Activated CD4-positive, alpha-beta T cell treated with anti-CD3 and anti-CD28 coated beads for 1 hour (primary cell): ENCODE measurements at places on chromosomes 5 and 9.

DNA sequence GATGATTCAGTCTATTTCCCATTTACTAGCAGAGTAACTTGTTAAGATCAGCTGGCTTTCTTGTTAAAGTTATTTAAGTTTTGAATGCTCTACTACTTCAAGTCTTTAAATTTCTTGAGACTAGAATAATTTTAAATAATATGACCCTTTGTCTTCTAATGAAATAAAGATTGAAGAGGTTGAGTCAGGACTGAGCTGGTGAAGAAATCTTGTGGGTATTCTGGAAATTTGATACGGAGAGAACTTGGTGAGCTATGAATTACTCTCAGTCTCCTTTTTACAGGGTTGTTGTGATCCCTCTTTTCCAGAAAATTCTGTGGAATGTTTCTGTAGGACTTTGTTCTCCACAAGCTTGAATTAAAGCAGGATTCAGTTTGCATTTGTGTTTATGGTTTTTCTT, 29.3 kb downstream of the RNF20 start:
- DNase-seq: no peak

DNA sequence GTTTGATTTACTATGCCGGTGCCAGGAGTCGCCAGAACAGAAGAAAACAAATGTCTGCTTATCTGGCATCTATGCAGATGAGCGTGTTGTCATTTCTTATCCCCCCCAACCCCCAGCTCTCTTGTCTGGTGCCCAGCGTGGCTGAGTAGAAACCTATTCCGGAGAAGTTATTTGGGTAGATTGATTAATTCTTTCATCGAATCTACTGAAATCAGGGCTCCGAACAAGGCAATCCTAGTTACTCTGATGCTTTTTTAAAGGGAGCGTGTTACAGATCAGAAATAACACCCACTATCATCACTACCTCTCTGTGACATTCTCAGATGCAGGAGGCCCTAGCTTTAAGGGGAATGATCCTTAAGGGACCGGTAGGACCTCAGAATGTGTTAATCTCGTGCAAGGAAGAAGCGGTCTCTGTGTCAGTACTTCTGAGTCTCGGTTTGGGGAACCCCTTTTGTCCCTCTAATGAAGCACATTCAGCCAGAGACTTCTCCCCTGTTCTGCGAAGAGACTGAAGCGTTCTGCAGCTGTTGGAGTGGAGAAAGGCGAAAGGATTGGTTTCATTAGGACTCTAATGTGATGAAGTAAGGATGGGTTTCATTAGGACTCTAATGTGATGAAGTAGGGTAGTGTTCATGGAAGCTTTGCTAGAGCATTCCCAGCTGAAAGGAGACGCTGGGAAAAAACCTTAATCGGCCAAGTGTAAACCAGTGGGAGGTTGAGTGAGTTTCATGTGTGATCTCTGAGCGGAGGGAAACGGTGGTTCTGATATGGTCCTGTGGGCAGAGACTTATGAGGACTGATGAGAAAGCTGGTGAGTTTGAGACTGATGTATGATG, 1.5 kb downstream of the PIP5K1B start:
- DNase-seq: no peak

DNA sequence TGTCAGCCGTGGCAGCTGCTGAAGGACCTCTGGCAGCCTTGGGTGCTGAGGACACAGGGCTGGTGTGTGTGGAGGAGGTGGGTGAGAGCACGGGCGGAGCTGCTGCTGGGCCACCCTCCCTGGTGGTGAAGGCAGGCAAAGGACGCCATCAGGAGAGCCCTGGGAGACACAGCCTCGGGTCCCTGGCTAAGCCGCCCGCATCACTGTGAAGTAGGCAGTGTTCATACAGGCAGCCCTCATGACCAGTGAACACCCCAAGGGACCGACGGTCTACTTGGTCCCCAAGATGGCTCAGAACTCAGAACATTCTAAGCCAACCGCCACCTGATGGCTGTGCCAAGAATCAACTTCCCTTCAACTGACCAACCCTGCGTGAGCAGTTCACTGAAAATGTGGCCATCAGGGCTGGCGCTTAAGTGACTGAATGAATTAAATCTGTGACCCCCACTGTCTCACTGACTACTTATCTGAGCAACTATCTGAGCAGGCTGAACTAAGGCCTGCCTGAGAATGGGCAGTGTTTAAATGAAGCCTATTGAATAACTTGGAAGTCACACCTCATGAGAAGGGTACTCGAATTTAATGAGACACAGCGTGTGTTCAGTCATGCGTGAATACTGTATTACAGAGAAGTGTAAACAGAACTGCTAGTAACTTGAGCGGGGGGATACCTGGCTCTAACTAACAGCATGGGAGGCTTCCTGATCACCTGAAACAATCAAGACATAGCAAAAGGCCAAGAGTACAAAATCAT, 54.7 kb upstream of the SIMC1 start:
- DNase-seq: no peak

DNA sequence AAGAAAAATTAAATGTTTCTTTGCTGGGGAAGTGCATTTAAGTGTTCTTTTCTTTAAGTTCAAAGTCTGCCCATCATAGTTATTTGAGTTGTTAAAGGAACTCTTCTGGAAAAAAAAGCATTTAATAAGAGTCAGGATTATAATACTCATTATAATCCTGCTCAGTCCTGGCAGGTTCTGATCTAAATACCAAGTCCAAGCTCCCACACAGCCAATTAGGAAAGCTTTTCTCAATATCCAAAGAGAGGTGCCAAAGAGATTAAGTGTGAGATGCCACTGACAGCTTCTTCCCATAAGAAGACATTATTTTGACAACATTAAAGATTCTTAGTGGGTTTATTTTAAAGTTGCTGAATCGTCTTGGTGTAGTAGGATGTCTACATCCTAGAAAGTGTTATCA, 235.2 kb upstream of the DAB2 start:
- DNase-seq: no peak

DNA sequence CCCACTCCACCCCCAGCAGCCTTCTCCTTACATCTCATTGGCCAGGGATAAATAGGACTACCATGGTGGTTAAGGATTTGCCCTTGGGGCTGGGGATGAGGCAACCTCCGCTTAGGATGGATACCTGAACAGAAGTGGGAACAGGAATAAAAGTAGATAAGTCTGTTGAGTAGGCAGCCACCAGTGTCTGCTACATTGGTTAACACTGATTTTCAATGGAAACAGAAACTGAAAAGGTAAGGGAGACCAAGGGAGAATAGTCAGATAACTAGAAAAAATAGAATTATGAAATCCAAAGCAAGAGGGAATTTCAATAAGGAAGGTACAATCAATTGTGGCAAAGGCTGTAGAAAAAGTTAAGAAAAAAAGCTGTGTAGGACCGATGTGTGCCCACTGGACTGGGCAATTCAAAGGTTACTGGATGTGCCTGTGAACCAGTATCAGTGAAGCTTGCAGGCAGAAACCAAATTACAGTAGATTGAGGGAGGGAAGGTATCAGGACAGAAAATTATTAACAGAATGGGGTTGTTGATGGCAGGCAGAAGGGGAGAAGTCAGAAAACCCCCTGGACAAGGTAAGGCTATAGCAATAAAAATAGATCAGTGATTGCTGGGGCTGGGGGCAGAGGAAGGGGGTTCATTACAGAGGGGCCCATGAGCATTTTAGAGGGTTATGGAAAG, 48.7 kb downstream of the DNAJC21 start:
- no peak for DNase-seq

- no peak for DNase-seq
Measured at GRCh38 chr5:118146824-118147223, 841.5 kb downstream of the DTWD2 start.

DNA sequence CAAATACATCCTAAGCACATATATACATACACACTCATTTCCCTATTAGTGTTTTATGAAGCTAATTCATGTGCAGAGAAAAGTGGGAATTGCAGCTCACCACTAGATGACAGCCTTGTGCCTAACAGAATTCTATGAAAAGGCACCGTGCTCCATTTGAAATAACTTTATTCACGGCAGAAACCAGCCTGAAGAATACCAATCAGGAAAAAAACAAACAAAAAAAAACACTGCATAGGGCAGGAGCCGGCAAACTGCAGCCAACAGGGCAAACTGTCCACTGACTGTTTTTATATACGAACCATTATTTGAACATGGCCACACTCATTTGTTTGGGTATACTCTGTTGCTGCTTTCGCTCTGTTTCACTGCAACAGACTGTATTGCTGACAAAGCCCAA, 33.6 kb downstream of the ERMP1 start:
- no peak for DNase-seq

DNA sequence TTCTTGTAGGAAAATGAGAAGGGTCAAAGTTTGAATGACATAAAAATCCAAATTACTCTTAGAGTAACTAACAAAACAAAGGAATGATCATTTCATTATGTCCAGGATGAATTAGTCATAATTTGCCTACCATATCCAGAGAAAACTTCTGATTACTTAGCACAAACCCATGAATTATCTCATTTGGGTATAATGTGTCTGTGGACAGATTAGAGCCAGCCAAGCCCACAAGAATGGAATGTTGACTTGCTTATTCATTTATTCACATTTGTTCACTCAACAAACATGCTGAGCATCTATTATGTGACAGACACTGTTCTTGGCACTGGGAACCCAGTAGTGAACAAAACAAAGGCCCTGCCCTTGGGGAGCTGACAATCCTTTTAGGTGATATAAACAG, 87.4 kb downstream of the APBA1 start:
- no peak for DNase-seq

- DNase-seq: no peak
Measured at GRCh38 chr9:118459913-118460312, 755.7 kb downstream of the TLR4 start.

GRCh38 chr5:132008961-132009680, 2.3 kb downstream of the ACSL6 start:
- DNase-seq: no peak

GRCh38 chr5:89932771-89933181, 476.8 kb downstream of the CETN3 start:
- DNase-seq: no peak

DNA sequence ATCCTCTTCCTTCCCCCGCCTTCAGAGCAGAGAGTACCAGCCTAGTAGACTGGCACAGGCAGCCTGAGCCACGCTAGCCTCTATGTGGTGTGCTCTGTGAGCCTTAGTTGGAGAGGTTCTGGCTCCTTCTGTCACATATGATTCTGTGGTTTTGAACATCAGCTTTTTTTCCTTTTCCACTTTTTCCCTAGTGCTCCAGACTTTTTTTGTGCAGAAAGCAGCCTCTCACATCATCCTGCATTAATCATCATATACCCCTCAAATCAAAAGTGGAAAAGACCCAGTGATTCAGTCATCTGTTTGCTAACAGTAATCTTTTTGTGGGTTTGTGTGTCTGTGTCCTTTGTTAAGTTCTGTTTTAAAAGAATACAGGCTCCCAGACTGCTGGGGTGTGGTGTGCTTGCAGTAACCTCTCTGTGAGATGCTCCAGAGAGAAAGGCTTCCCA, 663.9 kb upstream of the RGMB start:
- no peak for DNase-seq

DNA sequence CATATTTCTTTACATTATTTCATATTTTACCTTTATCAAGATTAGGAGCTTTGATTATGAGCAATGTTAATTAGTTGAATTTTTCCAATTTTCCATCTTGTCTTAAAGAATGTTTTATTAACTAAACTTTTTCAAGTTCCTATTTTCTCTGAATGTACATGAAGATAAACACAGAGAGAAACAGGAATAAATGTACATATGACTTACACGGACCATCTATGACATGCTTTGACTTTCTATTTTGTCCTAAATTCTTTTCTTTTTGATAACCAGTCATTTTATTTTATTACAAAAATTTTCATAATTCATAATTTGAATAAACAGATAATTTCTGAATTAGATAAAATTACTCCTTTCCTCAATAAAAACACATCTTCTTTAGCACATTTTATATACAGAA, 1038.8 kb upstream of the ARRDC3 start:
- DNase-seq: no peak

DNA sequence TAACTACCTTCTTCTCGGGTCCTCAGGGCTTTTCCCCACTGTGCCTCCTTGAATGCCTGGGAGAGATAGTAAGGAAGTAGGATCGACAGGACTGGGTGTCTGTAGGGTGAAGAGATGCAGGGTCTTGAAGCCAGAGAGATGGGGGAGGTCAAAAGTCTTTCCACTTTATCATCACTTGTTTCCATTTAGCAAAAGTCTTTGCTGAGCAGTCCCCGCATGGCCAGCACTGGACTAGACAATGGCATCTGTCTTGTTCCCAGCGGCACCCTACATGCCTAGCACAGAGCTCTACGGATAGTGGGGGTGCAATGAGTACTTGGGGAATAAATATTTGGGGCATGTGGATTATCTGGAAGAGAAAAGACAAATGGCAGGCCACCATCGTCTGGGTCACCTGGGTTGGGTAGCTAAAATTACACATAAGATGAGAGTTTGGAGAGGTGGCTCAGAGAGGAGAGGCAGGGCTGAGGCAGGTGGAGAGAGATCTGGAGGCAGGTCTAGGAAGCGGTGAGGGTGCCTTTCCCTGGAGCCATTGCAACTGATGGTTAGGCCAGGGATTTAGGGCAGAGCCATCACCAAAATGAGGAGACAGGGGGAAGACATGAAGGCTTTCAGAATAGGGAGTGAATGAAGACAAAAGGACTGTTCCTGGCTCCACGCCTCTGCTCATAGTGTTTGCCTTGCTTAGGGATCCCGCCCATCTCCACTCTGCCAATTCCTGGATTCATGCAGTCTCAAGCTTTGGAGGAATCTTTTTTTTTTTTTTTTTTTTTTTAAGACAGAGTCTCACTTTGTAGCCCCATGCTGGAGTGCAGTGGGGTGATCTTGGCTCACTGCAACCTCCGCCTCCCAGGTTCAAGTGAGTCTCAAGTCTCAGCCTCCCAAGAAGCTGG, 250.8 kb upstream of the KLF4 start:
- DNase-seq: no peak

GRCh38 chr9:88076286-88077070, 61.8 kb downstream of the SPATA31C2 start:
- no peak for DNase-seq

GRCh38 chr5:131996210-131997025, 15.0 kb downstream of the ACSL6 start:
- no peak for DNase-seq

DNA sequence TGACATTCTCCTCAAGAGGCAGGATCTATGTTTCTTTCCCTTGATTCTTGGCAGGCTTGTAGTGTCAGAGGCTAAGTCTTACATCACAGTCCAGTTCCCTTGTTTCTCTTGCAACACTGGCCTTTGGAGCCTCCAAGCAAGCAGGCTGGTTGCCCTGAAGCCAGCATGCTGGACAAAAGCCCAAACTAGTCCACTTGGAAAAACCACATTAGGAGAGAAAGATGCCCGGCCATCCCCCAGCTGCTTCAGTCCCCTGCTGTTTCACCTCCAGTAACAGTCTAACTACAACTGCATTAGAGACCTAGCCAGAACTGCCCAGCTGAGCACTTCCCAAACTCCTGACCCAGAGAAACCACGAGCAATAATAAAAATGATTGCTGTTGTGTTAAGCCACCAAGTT, 87.6 kb downstream of the ADAMTS6 start:
- no peak for DNase-seq

DNA sequence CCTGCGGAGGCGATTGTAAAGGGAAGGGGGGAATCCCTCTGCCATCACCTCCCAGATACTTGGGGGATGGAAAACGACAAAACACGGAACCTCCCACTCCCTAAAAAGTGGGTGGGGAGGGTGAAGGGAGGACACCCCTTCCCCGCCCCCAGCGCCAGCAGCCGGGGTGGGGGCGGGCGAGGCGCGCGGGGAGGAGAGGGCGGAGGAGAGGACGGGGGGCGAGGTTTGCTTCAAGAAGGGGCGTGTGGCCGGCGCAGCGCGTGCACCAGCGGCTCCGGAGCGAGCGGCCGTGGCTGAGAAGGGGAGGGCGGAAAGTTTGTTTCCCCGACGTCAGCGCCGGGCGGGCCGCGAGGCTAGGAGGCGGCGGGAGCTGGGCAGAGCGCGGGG, at the start of gene PRRX2:
PRRX2 (plus strand) TSS at position 259 of the 387 bp plus-strand sequence. CDS start 221 bp downstream, outside the sequence.
- peak; percentile 39 for DNase-seq

GRCh38 chr9:34662526-34663302, at the start of gene CCL27:
Gene CCL27 (minus strand): TSS chr9:34662657. CDS start chr9:34662633, 24 bp downstream.
- no peak for DNase-seq
